ENCODE measurements at places on chromosomes 3 and 15.

- DNase-seq: peak; percentile 85
Observed at GRCh38 chr3:100210772-100211135, 50.0 kb upstream of the TBC1D23 start.

DNA sequence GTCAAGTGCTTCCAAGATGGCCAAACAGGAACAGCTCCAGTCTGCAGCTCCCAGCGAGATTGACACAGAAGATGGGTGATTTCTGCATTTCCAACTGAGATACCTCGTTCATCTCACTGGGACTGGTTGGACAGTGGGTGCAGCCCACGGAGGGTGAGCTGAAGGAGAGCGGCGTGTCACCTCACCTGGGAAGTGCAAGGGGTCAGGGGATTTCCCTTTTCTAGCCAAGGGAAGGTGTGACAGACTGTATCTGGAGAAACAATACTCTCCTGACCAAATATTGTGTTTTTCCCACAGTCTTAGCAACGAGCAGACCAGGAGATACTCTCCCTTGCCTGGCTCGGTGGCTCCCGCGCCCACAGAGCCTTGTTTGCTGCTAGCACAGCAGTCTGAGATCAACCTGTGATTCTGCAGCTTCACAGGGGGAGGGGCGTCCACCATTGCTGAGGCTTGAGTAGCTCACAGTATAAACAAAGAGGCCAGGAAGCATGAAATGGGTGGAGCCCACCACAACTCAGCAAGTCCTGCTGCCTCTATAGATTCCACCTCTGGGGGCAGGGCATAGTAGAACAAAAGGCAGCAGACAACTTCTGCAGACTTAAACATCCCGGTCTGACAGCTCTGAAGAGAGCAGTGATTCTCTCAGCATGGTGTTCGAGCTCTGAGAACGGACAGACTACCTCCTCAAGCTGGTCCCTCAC, 293.5 kb upstream of the SUCLG2 start:
- DNase-seq: no peak

DNA sequence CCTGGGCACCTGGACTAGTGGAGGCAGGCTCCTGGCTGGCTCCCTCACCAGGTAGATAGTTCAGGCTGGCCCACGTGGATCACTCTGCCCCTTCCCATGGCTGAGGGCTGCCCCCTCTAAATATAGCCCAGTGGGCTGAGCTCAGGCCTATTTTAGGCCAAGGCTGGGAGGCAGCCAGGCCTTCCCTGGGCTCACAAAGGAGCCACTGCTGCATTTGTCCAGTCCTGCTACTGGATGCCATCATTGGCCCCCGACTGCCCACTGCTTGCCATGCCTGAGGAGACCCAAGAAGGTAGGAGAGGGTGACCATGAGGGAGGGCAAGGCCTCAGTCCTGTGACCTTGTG, at the start of gene LSMEM2:
Gene LSMEM2 (plus strand): TSS at position 208 of the 345 bp plus-strand sequence. CDS start 27 bp downstream, at position 235.
- no peak for DNase-seq

DNA sequence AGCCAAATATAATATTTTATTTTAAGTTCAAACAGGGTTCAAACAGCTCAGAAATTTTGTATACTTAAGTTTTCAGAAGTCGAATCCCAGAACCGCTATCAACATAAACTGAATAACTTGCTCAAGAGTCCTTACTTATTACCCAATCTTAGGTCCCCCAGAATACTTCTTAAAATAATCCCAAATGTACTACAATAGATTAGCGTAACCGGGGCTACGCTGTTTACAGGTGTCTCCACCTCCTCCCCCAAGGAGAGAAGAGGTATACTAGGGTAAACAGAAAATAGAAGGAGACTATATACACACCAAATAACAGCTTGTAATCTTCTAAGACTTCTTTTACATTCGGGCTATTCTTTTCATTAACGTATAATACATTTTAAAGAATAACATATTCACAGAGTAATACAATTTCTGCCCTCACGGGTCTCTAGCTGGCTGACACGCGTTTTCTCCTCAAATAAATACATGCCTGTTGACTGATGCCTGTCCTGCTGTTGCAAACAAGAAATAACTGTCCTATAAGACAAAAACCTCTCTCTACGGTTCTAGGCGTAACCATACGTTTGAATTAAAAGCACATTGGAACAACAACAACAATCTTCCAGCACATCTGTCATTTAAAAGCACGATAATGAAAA, 1.3 kb downstream of the DENND4A start:
- no peak for DNase-seq

DNA sequence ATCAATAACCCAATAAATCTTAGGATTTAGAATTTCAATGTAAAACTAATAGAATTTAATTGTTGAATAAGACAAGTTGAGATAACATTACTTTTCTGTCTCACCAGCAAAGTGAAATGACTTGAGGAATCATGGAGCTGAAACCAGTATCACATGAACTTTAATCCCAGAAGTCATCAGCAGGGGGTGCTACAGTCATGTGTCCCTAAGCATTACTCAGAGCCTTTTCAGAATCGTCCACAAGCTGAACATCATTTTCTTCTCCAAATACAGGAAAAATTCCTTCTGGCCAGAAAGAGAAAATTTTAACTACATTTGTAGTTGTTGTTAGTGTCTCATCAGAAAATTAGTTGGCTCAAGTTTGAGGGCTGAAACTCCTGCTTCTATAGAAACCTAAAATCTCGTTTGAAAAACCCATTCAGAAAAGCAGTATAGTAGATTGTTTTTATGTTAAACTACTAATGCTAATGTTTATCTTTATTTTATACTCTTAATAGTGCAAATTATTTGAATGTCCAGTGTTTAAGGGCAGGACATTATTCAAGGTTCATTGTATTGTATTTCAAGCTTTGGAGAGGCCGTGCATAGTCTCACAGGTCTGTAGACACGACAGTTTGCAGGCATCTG, 384.1 kb downstream of the PLOD2 start:
- DNase-seq: peak; percentile 17

DNA sequence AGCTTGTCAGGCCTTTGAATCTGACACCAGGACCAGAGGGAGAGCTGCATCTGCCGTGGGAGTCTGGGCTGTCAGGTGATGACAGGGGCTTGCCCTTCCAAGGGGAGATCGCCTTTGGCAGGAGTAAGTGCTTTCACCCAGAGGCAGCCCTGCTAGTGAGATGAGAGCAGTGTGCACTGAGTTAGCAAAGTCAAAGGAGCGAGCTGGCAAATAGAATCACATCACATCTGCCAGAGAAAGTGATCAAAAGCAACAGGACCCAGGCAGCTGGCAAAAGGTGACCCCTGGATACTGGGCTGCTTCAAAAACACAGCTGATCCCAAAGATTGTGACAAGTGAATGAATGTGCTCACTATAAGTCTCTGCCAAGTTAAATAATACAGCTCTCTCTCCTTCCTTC, 36.1 kb upstream of the PYDC2 start:
- DNase-seq: no peak

GRCh38 chr3:22372292-22373062, 621.5 kb upstream of the ZNF385D start:
- no peak for DNase-seq

GRCh38 chr3:180196658-180197057, 159.9 kb upstream of the PEX5L start:
- DNase-seq: no peak

DNA sequence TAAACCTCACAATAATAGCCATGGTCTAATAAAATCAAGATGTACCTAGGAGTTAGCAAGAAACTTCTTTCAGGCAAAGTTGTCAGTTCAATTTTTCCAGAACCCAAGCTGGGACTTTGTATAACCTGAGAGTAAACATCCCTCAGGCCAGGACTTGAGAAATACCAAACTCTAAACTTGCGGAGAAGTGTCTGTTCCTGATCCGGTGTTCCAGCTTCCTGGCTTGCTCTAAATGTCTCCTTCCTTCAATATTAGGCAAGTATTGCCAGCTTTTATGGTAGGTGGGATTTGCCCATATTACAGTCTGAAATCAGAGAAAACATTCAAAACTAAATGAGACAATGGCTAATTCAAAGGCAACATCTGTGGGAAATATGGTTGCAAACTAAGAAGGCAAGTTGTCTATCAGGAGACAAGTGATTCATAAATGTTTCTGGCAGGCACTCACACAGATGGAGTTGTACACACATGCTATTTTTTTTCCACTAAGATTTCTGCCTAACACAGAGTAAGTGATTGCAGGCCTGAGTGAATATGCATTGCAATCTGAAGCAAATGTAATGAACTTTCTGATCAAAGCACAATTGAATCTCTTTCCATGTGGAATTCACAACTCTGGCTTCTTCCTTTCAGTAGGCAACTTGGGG, 88.3 kb upstream of the COL8A1 start:
- peak; percentile 61 for DNase-seq

DNA sequence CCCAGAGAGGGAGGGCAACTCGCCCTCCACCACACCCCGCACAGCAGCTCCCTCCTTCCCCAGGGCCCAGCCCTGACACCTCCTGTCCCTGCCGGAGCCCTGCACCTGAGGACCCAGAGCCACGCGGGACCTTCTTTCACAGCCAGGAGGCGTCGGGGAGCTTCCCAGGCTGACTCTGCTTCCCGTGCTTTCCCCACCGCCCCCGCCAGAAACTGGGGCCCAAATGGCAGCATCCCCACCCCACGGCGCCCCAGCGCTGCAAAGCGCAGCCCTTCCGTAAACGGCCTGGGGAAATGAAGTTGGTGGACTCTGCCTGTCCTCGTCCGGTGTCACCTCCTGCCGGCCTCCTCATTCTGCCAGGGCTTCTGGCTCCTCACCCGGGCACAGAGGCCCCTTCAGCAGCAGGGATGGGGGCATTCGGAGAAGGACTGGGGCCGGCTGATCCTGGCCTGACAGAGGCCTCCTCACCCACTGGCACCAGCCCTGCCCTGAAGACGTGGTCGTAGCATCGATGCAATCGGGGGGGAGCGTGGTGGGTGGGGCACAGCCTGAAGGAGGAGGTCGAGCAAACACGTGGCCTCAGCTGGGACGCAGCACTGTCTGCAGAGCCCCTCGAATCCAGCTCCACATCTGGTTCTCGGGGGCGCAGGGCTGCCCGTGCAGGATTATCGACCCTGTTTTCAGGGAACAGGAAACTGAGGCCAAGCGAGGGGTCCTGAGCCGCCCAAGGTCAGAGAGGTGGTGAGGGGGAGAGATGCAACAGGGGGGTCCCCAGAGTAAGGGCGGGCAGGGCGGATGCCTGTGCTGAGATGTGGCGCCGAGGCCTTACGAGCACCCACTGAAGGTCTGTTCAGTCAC, 235.4 kb downstream of the XXYLT1 start:
- no peak for DNase-seq

DNA sequence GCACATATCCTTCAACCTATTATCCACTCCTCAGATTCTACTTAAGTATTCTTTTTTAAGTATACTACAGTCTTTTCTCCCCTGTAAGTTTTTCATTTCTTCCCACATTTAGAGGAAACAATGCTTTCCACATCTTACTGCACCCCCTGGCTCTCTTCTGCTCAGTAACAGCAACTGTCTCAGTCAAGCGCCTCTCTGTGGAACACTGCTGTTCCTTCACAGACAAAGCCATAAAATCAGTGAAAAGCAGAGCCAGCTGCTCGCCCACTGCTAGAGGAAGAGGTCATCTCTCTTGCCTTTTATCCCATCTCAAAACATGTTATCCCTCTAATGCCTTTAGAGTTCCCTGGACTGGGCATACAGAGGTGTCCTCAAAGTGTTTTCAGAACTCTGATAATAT, 24.8 kb downstream of the SERP1 start:
- DNase-seq: no peak

DNA sequence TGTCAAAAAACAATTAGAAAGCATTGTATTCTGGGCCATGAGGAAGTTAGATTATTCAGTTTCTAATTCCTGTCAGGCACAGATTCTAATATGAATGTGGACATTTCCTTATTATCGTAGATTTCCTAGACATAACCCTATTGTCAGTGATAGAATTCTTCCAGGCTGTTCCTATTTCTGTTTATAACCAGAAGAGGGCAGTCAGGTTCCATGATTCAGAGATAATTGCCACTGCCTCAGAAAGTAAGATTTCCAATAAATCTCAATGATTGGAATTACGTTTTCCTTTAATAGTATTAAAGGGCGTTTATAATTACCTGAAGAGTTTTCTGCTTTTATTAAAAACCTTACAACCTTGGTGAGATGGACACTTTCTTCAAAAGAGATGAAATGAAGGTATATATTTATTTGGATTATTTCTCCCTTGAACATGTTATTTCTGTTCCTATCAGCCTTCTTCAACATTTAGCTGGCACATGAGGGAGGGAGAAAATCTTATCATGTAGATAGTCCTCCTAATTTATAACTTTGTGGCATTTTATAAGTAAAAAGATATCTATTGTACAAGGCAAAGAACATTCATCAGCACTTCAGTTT, 439.2 kb downstream of the MCTP2 start:
- peak; percentile 4 for DNase-seq

DNA sequence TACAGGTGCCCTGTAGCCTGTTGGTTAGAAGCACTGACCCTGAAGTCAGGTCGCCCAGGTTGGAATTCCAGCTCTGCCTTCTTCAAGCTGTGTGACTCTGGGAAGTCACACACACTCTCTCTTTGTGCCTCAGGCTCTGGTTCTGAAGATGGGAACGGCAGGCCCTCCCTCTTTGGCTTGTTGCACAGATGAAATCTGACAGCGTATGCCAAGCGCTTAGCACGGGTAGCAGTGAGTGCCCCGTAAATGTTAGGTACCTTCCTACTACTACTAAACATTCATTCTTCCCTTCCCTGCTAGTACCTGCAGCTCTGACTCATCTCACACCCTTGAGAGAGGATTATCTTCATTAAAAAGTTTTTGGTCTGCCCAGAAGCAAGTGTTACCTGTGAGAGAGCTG, 139.0 kb downstream of the PGPEP1L start:
- DNase-seq: no peak

GRCh38 chr3:143134471-143134870, 14.9 kb downstream of the CHST2 start:
- no peak for DNase-seq

- DNase-seq: peak; percentile 67
Observed at GRCh38 chr3:139427283-139428060, 38.0 kb upstream of the COPB2 start.

DNA sequence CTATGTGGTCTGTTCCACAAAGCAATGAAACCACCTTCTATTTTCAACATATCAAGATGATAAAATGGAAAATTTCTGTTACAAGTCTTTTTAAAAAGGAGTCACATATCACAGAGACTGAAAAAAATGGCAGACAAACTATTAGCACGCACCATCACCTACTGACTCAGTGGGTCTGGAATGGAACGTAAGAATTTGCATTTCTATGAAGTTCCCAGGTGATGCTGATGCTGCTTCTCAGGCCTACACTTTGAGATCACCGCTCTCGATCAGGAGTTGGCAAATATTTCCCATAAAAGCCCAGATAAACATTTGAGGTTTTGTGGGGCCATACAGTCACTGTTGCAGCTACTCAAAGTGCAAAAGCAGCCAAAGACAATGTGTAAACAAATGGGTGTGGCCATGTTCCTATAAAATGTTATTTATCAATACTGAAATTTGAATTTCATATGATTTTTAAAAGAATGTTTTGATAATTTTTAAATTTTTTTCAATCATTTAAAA, 142.9 kb downstream of the ADAM10 start:
- no peak for DNase-seq

GRCh38 chr15:65525622-65526021, 4.6 kb upstream of the HACD3 start:
- DNase-seq: no peak
